Stimulated activated CD8-positive, alpha-beta memory T cell treated with anti-CD3 and anti-CD28 coated beads, Interleukin-4, amount 100 ng/mL, for 4 hours (primary cell): ENCODE measurements at places on chromosomes 6 and 20.

DNA sequence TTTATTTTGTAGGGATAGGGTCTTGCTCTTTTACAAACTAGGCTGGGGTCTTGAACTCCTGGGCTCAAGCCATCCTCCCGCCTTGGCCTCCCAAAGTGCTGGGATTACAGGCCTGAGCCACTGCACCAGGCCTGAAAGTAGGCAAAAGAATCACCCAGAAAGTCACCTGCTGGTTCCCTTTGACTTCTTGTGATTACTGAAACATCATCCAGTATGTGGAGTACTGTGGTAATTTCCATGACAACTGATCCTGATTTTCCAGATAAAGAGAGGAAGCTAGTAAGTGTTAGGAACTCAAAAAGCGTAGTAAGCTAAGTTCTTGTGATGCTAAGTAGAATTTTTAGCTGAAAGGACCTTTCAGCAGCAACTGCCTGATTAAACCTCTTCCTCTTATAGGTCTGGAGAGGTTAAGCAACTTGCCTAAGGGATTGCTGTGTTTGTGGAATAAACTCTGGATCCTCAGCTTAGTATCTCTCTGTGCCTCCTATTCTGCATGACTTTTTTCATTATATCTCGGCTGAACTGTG is 16.8 kb downstream of the RALY start:
- DNase-seq, result no peak

DNA sequence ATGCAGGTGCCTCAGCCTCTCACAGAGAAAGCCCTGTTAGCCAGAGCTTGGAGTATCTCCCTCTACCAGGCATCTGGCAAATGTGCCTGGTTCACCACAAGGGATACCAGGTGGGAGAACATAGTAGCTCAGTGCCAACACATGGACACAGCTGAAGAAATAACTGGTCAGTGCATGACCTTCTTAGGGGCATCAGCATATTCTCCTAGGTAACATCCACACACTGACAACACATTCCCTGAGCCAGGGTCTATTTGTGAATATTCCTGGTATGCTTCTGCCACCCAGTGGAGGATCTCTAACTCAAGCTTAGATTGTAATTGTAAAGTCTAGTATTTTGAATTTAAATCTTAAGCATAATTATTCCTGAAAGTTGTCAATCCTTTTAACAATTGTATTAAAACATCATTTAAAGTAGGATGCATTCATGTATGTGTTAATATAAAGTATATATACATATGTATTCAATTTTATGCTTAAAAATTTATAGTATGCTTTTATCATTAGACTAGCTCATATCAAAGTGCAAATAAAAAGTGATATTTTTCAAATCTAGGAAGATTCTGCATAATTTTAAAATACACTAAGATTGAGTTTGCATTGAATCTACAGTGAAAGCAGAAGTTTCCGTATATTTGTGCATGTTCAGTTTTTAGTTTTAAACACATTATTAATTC is 45.3 kb upstream of the COL21A1 start:
- DNase-seq, result no peak

GRCh38 chr6:43904311-43905123 is 134.5 kb downstream of the VEGFA start:
- DNase-seq, result no peak

DNA sequence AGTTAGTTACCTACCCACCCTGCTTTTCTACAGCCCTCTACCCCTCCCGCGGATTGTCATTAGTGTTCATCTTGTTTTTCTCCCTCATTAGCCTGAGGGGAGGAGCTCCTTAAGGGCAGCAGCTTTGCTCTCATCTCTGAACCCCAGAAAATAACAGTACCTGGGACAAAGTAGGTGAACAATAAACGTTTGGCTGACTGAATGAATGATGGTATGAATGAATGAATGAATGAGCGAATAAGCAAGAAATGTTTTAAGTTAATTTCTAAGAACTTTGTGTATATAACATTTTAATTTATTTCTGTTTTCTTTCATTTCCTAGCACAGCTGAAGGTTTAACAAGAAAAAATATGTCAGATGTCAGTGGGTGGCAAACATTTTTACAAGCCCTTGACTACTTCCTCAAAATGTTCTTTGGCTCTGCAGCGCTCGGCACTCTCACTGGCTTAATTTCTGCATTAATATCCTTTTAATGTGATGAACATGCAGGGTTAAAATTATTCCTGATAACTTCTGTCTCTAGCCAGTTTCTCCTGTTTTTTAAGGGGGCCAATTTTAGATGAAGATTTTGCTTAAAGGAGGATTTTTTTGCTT is 50.1 kb downstream of the SLC9A8 start:
- no peak for DNase-seq

DNA sequence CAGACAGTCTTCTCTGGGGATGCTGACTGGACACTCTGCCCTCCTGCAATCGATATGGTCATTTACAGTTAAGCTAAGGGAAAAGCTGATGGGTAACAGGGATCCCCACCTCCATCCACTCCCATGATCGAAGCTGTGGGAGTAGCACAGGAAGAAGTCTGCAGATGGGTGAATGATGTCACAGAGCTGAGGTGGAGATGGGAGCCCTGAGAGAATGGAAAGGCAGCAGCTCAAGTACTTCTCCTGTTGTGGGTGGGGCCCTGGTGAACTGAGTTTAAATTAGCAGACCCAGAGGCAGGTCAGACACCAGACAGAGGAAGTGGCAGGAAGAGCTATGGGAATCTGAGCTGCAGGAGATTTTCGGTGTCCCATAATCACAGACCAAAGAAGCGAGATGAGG is 29.0 kb downstream of the HDGFL1 start:
- DNase-seq, result no peak

DNA sequence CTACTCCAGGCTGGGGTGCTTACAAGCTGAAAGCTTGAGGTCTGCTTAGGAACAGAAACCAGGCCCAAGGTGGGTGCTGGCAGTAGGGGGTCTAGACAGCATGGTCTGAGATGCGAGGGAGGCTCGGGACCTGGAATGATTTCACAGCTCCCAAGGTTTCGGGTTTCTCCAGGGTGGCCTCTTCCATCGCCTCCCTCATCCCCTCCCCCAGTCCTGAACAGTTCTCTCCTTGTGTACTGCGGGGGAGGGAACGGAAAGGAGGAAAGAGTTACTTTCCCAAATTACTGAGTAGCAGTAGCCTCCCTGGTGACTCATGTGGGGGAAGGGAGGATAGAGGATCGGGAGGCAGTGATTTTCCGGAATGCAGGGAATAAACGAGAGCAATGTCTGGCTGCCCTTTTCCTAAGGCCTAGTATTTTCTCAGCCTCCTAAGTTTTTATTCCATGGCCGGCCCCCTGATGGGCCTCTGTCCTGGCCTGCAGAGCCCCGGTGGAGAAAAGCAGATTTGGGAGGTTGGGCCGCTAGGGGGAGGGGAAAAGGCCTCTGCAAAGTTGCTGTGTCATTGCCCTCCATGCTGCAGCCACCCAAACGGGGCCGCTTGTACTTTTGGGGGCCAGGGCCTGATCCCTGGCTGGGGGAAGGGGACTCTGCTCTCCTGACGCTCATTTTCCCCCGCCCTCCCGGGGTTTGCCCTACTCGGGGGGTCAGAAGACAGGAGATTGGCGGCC is 1.5 kb downstream of the BRD2 start:
- DNase-seq, result peak; percentile 38

DNA sequence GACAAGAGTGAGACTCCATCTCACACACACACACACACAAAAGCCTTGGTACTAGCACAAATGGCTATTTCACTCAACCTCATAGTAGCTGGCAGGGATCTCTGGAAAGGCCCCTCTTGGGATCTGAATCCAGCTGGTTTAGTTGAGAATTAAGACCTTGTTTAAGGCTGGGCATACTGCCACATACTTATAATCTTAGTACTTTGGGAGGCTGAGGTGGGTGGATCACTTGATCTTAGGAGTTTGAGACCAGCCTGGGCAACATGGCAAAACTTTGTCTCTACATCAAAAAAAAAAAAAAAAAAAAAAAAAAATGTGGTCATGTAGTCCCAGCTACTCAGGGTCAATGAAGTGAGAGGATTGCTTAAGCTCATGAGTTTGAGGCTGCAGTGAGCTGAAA is 628.3 kb downstream of the MMUT start:
- DNase-seq, result no peak

- no peak for DNase-seq
Measured at GRCh38 chr6:105974986-105975385, 111.2 kb upstream of the PRDM1 start.

- no peak for DNase-seq
Measured at GRCh38 chr6:37966801-37967200, 147.3 kb downstream of the ZFAND3 start.

GRCh38 chr6:167136376-167136775 is 13.5 kb downstream of the CCR6 start:
- DNase-seq, result no peak

DNA sequence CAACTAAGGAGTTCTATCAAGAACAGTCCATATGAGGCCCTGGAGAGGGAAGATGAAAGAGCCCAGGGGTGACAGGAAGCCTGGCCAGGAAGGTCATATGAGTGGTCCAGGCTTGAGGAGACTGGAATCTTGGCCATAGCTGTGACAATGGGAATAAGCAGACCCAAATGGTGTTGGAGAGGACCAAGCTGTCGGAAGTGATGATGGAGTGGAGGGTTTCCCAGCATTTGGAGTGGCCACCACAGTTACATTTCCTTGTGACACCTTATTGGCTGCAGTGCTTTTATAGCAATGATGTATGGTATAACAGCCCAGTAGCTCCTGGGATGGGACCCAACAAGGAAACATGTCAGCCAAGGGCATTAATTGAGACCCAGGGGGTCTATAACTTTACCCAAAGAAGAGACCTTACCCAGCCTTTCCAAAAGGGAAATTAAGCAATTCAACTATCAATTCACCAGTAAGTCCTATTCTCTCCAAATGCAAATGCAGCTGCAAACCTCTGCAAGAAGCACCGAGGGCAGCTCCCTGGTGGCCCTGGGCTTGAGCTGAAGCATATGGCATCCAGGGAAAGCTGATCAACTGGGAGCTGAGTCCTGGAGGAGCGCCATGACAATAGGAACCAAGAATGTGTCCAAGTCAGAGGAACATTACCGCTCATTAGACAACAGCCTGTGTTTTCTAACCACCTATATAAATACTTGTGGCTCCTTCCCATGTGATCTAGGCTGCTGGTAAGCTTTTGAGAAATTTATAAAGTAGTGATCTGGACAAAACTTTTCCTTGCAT is 219.4 kb downstream of the SOD2 start:
- no peak for DNase-seq
